ENCODE measurements at places on chromosomes 6 and 20. TPM values are rescaled to one million over a fixed set of nuclear protein-coding genes. Genes with fewer than 3 reads are reported as not detected.

GRCh38 chr6:56838965-56839364 is 115.9 kb upstream of the BEND6 start:
- no peak for DNase-seq

DNA sequence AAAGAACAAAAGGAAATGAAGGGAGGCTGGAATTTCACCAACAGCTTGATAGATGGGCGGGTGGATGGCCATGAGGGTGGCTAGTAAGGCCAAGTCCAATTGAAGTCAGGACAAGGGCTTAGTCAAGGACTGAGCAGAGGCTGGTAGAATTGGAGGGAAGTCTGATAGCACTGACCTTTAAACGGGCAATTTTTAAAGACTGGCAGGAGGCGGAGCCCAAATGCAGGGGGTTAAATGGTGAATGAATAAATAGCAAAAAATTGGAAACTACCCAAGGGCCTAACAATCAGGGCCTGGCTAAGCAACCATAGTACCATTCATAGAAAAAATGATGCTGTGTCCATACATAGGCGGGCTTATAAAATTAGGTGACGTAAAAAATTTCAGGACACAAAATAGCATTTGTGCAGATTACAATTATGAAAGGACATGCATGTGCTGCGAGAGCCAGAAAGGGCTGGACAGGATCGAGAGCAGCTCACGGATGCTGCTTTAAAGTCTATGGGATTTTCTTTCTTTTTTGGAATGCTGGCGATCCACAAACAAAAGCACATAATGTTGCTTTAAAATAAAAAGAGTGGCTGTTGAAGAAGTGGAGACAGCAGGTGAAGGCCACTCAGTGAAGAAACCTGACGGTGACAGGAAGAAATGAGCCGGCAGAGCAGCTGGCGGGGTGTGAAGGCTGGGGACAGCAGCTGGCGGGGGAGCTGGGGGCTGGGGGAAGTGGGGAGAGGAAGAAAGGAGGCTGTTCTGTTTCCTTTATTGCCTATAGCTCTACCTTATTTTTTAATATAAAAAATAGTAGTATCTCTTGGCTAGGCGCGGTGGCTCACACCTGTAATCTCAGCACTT is 42.8 kb upstream of the TAF8 start:
- DNase-seq: no peak

GRCh38 chr6:90159452-90159851 is 137.2 kb downstream of the BACH2 start:
- DNase-seq: no peak

DNA sequence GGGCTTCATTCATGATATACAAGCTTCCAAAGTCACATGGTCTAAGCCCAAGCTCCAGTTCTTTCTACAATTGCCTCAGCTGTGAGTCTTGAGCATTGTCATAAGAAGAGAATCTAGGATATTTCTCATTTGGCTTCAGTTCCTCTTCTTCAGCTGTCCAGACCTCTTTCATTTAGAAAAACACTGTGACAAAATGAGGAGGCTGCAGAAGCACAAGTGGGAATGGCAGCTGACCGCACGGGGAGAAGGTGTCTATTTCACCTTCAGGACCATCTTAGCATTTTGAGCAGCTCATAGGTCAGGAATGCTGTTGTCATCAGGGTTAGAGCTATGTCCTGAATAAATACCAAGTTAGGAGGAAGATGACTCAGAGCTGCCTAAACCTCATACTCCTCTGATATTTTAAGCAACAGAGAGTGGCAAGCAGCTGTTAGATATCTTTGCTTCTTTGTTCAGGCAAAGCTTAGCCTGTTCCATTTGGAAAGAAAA is 390.1 kb upstream of the CITED2 start:
- peak; percentile 29 for DNase-seq

DNA sequence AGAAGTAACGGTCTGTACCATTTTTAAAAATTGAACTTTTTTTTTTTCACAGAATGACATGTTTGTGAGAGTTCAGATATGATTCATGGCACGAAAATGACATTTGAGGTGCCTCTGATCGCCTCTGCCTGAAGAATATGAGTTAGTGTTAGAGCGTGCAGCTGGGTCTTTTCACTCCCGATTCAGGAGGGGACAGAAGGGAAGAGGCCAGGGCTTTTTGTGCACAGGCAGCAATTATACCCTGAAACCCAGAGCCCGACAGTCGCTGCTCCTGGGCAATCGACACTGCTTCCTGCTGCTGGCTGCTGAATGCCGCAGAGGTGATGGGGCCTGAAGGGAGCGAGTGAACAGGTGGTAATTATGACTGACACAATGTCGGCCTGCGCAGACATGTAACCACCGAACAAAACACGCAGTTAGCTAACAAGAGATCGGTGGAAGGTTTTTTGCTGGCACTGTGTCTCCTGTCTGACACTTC is 652.0 kb upstream of the NOX3 start:
- DNase-seq: no peak

- DNase-seq: no peak
Measured at GRCh38 chr20:53447316-53447715, 146.3 kb downstream of the ZNF217 start.

The DHX35 gene
- 10.3 TPM for total RNA-seq

The BTN1A1 gene
- total RNA-seq: not detected

The RANBP9 gene
- total RNA-seq: 43.6 TPM

The ZSWIM3 gene
- total RNA-seq: 4.7 TPM

Data from mucosa of gallbladder (tissue), 1 donor.